ENCODE measurements at places on chromosomes 5 and 9. TPM values are rescaled to one million over a fixed set of nuclear protein-coding genes. Genes with fewer than 3 reads are reported as not detected.

The SLCO4C1 gene
- 4.1 TPM for total RNA-seq

- no peaks in the 10 kb centered on the region for H3K4me1 ChIP-seq
- H3K27ac ChIP-seq = no peak overlapping the region
- H3K27me3 ChIP-seq = no peaks in the 10 kb centered on the region
- no peak for DNase-seq
- no peak overlapping the region for H3K4me3 ChIP-seq
These were observed 220.5 kb downstream of the GDNF start for GRCh38 chr5:37619353-37619752.

The LCN1 gene
- not detected for total RNA-seq

GRCh38 chr5:120083851-120084542 lies 380.1 kb upstream of the PRR16 start:
- DNase-seq = no peak
- H3K4me3 ChIP-seq = no peak overlapping the region
- H3K27me3 ChIP-seq = no peaks in the 10 kb centered on the region
- H3K36me3 ChIP-seq = no peaks in the 10 kb centered on the region
- H3K4me1 ChIP-seq = no peaks in the 10 kb centered on the region

The PTGS1 gene
- 16.8 TPM for total RNA-seq
